Upper lobe of left lung (tissue), 6 donors: ENCODE measurements at places on chromosomes 2 and 18.

GRCh38 chr2:69018678-69019095 lies 5.7 kb downstream of the ANTXR1 start:
- no peak for DNase-seq

DNA sequence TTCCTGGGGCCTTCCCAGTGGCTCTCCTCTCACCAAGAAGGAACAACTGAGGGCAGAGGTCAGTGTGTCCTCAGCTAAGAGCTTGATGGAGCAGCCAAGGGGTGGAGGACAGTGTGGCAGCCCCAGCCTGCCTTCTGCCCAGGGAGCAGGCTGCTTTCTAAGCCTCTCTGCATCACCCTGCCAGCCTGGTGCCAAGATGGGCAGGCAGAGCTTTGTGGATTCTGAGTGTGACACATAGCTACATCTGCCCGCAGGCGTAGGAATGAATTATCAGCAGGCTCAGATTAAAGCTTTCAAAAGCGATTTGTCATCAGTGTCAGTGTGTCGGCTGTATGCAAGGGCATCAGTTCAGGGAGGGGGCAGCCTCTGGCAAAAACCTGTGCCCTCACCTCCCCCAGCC lies 8.7 kb downstream of the MAL start:
- no peak for DNase-seq

DNA sequence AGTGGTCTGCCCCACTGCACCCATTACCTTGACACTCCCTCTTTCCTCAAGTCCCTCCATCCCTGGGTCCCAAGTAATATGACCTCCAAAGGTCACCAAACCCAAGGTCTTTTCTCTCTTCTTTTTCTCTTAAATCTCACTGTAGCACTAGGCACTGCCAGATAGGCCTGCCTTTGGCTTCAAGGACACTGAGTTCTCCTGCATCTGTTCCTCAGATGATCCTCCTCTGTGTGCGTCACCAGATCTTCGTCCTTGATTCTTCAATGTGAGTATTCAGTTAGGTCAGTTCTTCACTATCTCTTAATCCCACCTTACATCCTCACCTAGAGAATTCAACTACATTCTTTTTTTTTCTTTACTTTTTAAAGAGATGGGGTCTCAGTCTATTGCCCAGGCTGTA lies 249.2 kb downstream of the NBAS start:
- no peak for DNase-seq

DNA sequence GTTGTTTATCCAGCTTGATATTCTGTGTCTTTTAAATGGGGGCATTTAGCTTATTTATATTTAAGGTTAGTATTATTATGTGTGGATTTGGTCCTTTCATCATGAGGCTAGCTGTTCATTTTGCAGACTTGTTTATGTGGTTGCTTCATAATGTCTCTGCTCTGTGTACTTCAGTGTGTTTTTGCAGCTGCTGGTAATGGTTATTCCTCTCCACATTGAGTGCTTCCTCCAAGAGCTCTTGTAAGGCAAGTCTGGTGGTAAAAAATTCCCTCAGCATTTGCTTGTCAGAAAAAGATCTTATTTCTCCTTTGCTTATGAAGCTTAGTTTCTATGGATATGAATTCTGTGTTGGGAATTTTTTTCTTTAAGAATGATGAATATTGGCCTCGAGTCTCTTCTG lies 47.8 kb upstream of the NT5C1B start:
- no peak for DNase-seq

DNA sequence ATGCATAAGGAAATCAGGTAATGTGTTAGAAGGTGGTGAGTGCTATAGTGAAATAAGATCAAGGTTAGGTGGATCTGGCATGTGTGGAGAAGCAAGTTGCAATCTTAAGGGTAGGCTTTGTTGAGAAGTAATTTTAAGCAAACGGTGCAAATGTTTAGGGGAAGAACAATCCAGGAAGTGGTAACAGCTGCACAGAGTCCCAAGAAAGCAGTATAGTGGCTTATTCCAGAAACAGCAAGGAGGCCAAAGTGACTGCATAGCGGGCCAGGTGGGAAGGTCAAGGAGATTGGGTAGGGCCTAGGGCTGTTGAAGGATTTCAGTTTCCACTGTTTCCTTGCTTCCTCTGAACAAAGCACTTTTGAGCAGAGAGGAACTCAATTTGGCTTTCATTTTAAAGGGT lies 30.0 kb upstream of the RAB1A start:
- DNase-seq: no peak

DNA sequence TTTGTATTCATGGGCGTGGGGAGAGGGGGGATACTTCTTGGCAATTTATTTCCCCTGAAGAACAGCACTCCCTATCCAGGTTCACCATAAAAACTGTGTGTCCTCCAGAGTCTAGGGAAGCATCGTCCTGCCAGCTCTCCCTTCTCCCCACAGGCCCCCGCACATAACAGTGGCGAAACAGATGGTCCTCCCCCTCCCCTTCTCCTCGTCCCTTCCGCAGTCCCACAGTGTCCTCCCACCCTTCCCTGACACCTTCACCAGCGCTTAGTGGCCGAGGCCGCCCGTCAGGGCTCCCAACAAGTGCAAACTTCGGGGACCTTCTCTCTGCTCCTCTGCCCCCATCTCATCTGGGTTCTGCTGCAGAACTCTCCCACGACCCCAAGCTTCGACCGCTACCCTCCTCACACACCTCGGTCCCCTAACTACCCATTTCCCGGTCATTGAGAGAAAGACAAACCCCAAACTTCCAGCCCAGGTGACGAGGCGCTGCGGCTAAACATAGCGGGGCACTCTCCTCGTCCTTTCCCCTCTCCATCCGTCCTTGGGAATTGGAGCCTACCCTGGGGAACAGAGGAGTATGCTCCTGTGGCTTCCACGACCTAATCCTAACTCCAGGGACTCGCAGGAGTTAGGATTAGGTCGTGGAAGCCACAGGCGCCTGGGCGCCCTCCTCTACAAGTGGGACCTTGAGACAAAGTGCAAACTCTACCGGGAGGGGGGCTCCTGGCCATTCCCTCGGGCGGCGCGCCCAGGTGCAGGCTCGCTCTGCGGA lies 971 bp downstream of the ZNF385B start:
- peak; percentile 13 for DNase-seq

GRCh38 chr18:76579301-76579695 lies 84.3 kb upstream of the ZNF516 start:
- no peak for DNase-seq

- DNase-seq: no peak
Observed at GRCh38 chr2:178234648-178235047, 40.3 kb downstream of the OSBPL6 start.

- no peak for DNase-seq
Observed at GRCh38 chr2:198757069-198757468, 700.7 kb downstream of the SATB2 start.

GRCh38 chr2:104033399-104033798 lies 820.5 kb upstream of the POU3F3 start:
- DNase-seq: no peak

GRCh38 chr18:26405190-26405801 lies 143.1 kb downstream of the KCTD1 start:
- peak; percentile 26 for DNase-seq
